ENCODE measurements at places on chromosomes 1 and 21. TPM values are rescaled to one million over a fixed set of nuclear protein-coding genes. Genes with fewer than 3 reads are reported as not detected.

DNA sequence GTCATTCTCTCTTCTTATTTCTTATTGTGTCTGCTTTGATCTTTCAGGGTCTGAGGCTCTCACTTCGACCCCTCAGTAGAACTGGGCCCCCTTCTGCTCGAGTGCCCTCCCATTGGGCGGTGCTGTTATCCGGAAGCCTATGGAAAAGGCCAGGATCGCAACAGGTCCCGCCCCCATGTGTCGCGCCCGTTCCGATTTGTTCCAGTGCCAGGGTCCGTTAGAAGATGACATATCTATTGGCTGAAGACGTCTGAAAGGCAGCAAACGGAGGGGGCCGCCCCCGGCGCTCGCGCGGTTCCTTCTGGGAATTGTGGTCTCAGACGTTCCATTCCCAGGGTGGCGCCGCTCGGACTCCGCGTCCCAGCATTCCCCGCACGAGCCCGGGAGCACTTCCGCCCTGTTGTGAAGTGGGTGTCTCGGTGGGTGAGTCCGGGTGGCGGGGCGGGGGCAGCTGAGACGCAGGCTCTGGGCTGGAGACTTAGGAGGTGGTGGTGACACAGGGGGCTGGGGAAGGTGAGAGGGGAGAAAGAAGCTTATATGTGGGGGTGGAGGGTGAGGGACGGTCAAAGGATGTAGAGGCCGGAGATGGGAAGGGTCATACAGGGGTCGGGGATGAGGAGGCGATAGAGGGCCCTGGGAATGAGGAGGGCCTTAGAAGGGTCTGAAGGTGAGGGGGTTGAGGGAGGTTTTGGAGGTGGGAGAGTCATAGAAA is at the start of gene ZSCAN20:
Gene ZSCAN20, plus strand, starts transcription at position 377 of the 712 bp plus-strand sequence. CDS start 6,644 bp downstream, outside the sequence.
- DNase-seq = peak; percentile 99

Gene TRPM2
- total RNA-seq = 0.13 TPM

DNA sequence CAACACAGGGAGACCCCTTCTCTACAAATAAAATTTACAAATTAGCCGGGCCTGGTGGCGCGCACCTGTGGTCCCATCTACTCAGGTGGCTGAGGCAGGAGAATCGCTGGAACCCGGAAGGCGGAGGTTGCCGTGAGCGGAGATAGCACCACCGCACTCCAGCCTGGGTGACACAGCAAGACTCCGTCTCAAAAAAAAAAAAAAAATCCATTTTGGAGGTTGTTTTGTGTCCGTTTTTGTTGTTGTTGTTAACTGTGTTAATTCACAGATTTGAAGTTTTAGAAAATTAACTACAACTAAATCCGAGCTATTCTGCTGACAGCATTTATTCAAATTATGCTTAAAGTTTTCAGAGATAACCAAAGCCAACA is 618 bp downstream of the CLCC1 start:
- DNase-seq = peak; percentile 49

DNA sequence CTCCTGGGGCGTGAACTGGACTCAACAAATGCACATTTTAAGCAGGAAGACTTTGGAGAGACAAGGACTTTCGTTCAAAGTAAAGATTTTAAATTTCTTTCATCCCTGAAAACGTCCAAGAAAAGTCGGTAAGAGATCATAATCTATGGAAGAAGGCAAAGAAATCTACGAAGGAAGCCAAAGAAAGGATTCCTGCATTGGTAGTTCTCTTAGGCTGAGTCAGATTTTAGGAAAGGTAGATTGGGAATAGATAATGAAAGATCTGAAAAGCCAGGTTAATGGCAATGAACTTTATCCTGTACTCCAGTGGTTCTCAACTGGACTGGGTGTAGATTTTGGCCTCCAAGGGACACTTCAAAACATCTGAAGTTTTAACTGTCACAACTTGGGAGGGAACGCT is 2.4 kb downstream of the IFT25 start:
- DNase-seq = no peak

- peak; percentile 65 for DNase-seq
These were observed 1.3 kb upstream of the PDE4B start for GRCh38 chr1:65791396-65791795.

DNA sequence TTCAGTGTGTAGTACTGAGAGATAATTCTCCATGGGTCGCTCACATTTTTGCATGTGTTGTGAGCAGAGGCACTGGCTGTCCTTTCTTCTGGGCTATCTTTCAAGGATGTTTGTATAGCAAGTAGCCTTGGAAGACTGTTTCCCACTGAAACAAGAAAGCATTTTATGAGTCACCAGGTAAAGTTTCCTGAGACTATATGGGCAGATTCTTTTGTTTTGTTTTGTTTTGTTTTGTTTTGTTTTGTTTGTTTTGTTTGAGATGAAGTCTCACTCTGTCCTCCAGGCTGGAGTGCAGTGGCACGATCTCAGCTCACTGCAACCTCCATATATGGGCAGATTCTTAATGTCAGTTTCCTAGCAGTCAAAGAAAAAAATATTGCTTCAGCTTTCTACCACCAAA is 912.6 kb downstream of the TTLL7 start:
- DNase-seq = no peak

Gene FCRL1
- not detected for total RNA-seq

DNA sequence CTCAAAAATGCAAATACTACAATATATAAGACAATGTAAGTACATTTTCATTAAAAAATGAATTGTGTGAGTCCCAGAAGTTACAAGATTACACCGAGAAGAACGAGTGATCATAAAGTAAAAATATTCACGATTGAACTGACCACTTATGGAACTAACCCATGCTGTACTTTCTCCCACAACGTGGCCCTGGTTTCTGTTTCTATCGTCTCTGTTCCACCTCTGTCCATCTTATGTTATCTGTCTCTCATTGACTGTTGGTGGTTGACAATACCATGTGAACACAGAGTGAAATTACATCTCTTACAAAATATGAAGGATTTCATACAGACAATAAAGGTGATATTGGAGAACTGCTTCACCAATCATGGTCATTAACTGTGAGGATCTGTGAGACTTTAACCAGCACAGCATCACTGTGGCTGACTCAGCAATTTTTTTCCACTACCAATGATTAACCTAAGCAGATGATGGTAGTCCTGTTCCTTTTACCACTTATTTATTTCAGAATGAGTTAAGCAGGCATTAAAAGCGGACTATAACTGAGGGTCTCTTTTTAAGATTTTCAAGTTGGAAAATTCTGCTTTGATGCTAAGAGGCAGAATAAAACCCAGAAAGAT is 165.1 kb downstream of the TGFB2 start:
- no peak for DNase-seq

Gene ETV3L
- not detected for total RNA-seq

Gene RIPPLY3
- total RNA-seq = not detected

DNA sequence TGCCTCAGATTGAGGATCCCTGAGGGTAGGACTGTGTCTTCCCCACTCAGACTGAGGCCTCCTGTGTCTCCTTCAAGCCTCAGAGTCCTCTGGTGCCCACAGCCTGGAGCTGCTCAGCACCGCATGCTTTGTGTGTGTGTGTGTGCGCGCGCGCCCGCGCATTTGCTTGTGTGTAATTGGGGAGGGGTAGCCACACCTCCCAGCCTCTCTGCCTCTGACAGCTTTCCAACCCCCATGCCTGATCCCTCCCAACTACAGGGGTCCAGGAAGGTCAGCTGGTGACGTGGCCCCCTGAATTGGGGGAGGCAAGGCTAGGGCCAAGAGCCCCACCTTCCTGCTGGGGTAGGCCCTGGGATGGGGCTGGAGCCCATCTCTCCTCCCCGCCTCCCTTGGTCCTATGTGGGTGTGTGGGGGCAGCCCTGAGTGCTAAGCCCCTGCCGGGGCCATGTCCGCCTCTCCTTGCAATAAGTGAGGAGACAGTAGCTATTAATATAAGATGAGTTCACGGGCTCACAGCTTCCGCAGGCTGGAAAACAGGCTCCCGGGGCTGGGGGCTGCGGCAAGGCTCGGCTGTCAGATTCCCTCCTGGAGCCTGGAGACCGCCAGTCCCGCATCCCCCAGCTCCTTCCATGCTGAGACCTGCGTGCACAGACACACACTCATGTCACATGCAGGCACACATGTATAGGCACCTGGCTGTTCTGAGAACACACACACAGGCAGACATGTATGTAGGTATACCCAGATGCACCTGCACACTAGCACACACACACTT is 7.0 kb downstream of the GPR3 start:
- no peak for DNase-seq

All from GM23248 (cell line).